ENCODE measurements at places on chromosomes 2 and 18.
A peak's percentile ranks its signal among the peaks of the same experiment; 100 is the strongest.

DNA sequence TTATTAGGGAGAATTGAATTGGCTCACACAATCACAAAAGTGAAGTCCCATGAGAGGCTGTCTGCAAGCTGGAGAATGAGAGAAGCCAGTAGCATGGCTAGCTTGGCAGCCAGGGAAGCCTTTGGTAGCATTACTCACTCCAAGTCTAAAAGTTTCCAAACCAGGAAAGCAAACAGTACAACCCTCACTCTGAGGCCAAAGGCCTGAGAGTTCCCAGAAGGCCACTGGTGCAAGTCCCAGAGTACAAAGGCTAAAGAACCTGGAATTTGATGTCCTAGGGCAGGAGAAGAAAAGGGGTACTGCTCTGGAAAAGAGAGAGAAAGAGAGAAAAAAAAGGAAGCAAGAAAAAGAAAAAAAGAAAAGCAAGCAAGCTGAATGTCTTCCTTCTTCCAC lies 318.2 kb downstream of the RND3 start:
- DNase-seq = no peak

DNA sequence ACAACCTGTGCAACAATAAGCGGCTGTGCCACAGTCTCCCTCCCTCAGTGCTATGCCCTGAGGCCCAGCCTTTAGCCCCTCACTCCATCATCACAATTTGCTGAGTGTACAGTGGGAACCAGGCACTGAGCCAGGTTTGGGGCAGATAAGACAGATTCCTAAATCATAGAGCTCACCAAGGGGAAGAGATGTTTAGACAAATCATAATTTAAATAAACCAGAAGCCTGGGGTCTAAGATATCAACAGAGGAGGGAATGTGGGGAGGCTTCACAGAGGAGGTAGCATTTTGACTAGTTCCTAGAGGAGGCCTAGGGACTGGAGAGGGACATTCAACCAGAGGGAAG lies 139.3 kb upstream of the EPAS1 start:
- no peak for DNase-seq

- DNase-seq = no peak
Observed at GRCh38 chr2:204776781-204777559, 231.7 kb downstream of the PARD3B start.

DNA sequence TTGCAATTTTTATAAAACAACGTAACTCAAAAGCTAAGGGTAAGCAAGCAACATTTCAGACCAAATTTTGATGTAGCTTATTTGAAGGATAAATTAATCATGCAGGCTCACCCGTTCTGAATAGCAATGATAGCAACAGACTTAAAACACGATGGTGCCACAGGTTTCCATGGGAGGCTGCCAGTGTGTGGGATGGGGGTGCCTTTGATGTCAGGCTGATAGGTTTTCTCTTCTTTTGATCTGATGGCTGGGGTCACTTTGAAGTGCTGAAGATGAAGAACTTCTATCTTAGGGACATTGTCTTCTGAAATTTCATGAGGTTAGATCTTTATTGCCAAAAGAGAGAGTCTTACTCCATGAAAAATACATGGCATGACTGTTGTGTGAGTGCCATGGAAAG lies 206.8 kb downstream of the LPIN1 start:
- DNase-seq = no peak

DNA sequence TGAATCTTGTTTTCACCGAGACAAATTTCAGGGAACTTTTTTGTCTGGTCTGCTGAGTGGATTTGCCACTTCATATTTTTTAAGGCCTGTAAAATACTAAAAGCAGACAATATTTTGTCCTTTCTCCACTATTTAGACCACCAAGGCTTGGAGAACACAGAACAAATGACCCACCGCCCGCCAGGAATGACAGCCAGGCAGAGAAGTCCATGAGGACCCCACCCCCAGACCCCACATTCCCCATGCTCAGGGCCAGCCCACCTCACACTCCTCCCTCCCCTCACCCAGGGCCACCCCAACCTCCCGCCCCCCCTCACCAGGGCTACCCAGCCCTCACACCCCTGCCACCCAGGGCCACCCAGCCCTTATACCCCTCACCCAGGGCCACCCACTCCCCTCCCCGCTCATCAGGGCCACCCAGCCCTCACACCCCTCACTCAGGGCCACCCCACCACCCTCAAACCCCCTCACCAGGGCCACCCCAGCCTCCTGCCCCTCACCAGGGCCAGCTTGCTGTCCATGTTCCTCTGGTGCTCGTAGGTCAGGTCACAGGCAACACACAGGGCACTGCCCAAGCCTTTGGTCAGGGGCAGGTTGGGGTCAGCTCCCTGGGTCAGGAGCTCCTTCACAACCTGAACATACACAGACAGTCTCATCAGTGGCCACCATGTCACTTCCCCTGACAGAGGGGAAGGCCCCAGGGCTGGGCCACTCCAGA lies 50.6 kb downstream of the ANKMY1 start:
- no peak for DNase-seq

- no peak for DNase-seq
Observed at GRCh38 chr18:49400398-49401072, 59.9 kb downstream of the DYM start.

GRCh38 chr18:35290094-35290735 lies at the start of gene ZSCAN30:
TSS of gene ZSCAN30 (minus strand) at chr18:35290229. CDS start at chr18:35264352, 25,877 bp downstream.
- peak; percentile 93 for DNase-seq

DNA sequence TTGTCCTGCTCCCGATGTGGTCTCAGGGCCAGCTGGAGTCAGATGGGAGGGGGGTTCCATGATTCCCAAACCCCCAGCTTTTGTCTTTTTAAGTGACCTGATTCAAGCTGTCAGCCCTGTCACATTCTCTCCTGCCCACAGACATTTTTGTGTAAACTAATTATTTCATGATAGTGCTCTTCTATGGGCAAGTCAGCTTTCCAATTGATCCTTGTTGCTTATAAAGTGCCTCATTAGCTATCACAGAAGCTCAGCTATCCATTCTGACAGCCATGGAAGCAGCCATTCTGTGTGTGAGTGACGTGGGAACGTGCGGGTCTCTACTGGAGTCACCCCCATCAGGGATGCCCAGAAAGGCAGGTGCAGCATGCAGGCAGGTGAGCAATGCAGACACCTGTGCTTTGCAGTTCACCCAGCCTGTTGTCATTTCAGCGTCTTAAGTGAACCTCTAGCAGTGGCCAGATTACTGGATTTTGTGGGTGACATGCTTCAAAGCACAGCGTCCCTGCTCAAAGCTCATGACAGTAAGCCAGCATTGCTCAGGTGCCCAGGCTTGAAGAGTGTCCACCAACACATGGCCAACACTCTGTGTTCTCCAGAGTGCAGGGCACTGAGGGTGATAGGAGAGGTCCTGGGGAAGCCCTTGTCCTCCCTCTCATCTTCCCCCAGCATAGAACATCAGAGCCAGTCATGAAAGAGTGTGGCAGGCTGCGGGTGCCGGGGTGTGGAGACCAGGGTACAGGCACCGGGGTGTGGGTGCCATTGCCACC lies 162.1 kb upstream of the SH3BP4 start:
- DNase-seq = no peak

DNA sequence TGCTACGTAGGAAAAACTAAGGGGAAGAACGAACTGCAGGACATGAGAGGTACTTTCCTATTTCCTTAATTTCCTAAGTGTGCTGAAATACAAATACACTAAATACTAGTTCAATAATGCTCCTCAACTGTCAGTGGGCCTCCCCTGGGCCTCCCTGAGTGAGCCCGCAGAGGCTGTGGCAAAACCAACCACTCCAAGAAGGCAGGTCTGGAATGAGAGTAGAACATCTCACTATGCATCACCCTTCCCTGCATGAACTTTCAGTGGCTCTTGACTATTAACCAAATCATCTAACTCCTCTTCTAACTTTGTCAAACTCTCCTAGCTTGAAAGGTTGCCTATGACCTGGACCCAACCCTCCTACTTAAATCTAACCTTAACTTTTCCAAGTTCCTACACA lies 84.6 kb downstream of the THADA start:
- no peak for DNase-seq

GRCh38 chr2:74239346-74239745 lies 40.9 kb downstream of the MTHFD2 start:
- no peak for DNase-seq

GRCh38 chr2:16620590-16620989 lies 45.0 kb downstream of the CYRIA start:
- DNase-seq = no peak

- DNase-seq = no peak
Observed at GRCh38 chr18:70684821-70685220, 396.0 kb downstream of the SOCS6 start.

DNA sequence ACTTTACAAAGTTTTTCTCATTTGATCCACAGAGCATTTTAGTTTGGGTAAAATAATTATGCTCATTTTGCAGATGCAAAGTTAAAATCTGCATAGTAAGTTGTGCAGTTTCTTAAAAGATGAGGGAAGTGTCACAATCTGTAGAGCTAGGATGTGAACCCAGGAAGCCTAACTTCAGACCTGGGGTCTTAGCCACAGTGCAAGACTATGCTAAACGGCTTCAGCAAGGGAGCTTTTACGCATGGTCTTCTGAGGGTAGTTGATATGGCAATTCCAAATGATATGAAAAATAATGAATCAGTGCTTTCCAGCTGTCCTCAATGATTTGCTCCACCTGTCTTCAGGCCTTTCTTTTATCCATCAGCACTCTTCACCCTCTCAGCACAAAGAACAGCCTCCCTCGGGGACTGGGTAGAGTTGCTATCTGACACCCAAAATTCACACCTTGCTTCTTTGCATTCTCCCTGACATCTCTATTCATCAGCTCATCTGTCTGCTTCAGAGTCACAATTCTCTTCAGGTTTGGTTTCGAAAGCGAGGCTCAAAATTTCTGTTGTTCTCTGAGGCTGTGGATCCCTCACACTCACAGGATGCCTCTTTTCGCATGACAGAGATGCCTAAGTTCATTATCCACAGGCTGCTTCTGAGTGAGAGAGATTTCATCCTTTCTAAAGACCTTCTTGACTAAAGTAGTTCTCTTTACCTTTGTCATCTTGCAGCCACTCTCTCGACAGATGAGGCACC lies 302.5 kb downstream of the NRXN1 start:
- DNase-seq = no peak

DNA sequence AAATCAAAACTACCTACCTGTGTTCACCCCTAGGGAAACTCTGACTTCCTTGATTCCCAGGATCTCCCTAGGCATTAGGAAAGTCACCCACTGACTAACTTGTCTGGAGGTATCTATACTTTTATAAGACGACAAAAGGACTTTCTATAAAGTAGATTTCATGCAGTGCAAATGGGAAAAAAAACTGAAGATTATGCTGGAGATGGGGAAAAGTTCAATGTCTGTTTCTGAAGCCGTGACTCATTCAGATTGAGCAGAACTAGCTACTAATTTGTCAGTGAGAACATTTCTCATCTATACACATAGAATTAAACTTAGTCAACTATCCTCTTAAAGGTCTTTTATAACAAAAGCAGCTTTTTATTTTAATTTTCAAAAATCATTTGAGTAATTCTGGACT lies 6.0 kb downstream of the SEPTIN10 start:
- no peak for DNase-seq

DNA sequence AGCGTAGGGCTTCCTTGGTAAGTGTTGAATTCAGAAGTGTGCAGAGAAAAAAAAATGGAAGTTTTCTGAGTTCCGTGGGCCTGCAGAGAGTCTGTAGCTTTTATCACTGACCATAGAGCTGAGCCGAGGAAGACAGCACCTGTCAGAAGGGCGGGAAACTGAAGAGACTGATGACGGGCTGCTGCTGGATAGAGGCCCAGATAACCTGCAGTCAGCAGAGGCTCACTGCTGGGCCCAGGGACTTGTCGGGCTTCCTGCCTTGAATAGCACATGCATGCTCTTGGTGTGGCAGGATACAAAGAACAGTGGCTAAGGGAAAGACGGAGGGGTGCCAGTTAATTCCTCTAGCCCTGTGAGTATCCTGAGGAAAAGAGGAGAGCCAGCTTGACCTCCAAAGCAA lies 166.4 kb downstream of the MGAT5 start:
- DNase-seq = no peak

- no peak for DNase-seq
Observed at GRCh38 chr18:67301592-67301991, 214.9 kb downstream of the DSEL start.

- DNase-seq = no peak
Observed at GRCh38 chr2:125398738-125399524, 1257.0 kb upstream of the GYPC start.

DNA sequence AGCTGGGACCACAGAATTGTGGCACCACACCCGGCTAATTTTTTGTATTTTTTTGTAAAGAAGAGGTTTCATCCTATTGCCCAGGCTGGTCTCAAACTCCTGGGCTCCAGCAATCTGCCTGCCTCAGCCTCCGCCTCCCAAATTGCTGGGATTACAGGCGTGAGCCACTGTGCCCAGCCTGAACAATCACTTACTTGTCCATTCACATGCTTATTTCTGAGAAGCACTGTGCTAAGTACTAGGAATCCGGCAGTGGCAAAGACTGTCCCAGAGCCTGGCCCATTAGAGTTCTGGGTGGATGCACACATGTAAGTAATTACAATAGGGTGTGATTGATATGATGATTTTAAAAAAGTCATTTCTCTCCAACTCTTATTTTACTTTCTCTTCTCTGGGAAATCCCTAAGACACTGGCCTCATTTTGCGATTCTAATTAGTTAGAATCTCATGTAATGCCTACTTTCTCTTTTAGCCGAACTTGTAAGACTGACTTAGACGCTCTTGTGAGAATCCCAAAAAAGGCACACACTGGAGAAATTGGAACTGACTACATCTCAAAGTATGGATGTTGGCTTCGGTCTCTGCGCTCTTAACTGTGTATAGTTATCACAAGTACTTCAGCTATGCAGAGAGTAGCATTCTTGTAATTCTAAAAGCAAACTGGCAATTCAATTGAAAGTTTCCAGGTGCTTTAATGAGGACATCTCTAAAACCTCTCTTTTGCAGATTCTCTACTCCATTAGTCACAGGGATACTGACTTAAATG lies 567.7 kb downstream of the DCC start:
- no peak for DNase-seq

GRCh38 chr2:187783446-187783845 lies 229.2 kb upstream of the TFPI start:
- no peak for DNase-seq
